ENCODE measurements at places on chromosomes 7 and 10. TPM values are rescaled to one million over a fixed set of nuclear protein-coding genes. Genes with fewer than 3 reads are reported as not detected.

- no peak for DNase-seq
Measured at GRCh38 chr7:148474481-148475025, 116.0 kb upstream of the C7orf33 start.

DNA sequence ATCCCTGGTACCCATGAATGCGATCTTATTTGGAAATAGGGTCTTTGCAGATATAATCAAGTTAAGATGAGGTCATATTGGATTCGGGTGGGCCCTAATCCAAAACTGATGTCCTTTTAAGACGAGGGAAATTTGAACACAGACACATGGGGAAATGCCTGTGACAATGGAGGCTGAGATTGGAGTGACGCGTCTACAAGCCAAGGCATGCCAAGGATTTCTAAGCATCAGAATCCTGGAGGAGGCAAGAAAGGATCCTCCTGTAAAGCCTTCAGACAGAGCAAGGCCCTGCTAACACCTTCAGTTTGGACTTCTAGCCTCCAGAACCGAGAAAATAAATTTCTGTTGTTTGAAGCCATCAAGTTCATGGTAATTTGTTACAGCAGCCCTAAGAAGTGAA, 18.5 kb downstream of the PARP12 start:
- DNase-seq = no peak

GRCh38 chr10:116827214-116827671, 22.1 kb upstream of the ENO4 start:
- DNase-seq = no peak

DNA sequence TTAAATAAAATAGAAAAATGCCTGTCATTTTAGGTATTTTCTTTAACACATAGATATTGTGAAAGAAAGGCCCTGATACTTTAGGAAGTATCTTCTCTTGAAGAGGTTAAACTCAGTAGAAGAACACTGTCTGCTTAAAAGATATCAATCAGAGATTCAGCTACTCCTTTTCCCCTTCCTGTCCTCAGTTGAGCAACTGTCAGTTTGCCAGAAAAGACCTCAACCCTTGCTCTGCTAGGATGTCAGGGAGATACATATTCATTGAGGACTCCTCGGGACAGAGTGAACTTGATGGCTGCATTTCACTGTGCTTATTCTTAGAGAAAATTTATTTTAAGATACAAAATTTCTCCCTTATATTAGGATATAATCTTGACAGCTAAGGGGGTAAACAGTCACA, 173.6 kb upstream of the CACNA2D1 start:
- DNase-seq = no peak

DNA sequence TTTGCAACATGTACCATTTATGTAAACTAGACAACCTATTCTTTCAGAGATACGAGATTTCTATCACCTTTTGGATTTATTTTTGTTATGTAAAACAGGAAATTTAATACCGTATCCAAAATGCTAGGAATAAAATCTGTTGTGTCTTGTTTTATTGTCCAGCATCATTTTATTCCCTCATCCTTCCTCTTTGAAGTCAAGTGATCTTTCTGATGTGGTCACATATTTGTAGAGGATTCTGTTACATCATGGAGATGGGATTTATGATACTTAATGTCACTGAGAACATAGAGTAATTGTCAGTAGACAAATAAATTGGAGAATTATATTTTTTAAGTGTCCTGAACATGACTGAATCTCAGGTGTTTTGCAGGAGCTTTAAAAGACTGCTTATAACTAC, 64.7 kb downstream of the ZNF277 start:
- no peak for DNase-seq

DNA sequence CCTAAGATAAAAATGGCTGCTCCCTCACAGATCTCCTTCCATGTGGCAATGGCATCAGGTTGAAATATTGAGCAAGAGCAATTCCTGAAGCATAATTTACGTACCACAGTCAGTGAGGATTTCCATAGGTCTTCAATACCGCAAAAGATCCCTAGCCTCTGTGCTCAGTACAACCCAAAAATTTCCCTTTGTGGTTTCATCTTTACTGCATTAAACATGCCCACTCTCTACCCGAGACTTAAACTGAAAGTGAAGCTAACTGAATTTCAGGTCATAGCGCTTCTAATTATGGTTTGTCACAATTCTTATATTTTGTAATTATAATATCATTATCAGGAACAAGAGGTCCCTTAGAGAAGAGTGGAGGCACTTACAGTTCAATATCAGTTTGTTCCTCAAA, 1071.1 kb downstream of the XPNPEP1 start:
- DNase-seq = no peak

GRCh38 chr7:457814-458510, 61.7 kb downstream of the PDGFA start:
- DNase-seq = peak; percentile 40

DNA sequence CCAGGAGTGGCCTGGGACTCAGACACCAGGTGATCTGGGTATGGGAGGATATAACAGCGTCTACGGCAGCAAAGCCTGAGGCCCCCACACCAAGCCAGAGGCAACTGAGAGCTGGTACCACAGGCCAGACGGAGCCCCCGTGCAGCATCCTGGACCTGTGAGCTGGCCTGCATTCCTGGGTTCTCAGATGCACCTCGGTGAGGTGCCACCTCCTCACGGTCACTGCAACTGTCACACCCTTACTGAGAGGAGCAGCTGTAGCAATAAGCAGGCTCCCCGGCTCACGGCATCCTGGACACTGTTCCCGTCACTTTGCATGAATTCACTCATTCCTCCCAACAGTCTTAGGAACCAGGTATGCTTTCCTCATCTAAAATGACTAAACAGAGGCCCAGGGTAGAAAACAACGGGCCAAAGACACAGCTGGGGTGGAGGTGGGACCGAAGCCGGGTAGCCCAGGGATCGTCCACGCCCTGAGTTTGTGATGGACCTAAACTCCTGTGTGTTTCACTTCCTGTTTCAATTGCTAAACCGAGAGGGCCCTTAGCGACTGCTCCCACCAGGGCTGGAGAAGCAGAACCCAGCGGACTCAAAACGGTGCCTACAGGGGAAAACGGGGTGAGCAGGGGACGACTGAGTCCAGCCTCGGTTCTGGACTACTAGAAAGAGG, 98.7 kb downstream of the CTBP2 start:
- DNase-seq = no peak

DNA sequence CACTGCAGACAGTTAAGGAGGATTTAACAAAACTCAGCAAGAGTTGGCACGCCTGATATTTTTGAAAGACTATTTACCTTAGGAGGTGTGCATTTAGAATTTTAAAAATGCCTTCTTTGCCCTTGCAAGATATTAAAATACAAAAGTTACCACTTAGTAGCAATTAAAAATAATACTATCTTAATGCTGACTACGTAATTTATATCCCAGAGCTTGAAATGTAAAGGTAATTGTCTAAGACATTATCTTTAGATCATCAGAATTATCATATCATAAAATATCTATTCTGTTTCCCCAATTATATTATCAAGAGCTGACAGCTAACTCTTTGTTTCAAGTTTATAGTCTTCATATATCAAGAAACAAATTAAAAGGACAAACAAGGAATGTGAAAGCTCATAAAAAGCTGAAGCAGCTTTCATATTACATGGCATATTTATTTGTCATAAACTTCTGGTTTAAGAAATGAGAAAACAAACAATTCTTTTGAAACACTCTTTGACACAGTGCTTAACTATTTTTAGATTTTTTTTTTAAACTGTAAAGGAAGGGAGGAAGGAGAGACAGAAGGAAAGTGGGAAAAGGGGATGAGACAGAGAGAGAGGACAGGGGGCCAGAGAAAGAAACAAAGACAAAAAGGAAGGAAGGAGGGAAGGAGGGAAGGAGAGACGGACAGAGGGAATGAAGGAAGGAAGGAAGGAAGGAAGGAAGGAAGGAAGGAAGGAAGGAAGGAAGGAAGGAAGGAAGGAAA, 73.5 kb downstream of the RTKN2 start:
- no peak for DNase-seq

- peak; percentile 80 for DNase-seq
Measured at GRCh38 chr7:30135301-30136116, 723 bp downstream of the MTURN start.

- no peak for DNase-seq
Measured at GRCh38 chr7:94588075-94588474, 67.9 kb downstream of the SGCE start.

DNA sequence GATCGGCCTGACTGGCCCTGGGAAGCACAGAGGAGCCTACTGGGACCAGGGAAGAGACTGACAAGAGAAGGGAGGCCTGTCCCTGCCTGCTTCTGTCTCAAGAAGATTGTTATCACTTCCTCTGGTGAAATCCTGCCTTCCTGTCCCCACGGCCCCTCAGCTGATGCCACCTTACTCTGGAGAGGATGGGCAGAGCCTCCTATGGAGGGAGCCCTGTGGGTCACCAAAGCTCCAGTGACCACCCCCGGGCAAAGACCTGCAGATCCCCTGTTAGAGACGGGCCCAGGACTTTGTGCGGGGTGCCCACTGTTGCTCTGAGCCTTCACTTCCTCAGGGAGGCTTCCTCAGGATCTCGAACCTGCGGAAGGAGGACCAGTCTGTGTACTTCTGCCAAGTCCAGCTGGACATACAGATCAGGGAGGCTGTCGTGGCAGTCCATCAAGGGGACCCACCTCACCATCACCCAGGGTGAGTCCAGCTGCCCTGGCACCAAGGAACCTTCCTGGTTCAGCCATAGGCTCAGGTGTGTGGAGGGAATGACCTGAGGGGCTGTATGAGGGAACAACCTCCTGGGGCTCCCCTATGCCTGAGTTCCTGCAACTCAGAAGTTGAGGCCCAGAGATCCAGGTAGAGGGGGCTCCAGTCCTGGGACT, 1.4 kb upstream of the PILRB start:
- peak; percentile 64 for DNase-seq

DNA sequence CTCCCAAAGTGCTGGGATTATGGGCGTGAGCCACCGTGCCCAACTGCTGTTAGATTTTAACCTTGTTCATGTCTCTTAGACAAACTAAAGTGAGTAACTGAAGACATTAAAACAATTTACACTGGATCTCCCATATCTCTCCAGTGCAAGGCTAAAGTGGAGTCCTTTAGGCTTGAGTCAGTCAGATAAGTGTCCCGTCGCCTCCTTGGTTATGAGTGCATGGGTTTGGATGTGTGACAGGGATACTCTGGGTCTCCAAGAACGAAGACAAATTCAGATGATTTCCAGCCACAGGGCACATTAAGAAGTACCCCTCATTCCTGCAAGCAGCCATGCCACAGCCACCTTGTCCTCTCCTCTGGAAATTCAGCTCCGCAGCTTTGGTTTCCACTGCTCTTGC, 66.1 kb upstream of the PDZD8 start:
- no peak for DNase-seq

DNA sequence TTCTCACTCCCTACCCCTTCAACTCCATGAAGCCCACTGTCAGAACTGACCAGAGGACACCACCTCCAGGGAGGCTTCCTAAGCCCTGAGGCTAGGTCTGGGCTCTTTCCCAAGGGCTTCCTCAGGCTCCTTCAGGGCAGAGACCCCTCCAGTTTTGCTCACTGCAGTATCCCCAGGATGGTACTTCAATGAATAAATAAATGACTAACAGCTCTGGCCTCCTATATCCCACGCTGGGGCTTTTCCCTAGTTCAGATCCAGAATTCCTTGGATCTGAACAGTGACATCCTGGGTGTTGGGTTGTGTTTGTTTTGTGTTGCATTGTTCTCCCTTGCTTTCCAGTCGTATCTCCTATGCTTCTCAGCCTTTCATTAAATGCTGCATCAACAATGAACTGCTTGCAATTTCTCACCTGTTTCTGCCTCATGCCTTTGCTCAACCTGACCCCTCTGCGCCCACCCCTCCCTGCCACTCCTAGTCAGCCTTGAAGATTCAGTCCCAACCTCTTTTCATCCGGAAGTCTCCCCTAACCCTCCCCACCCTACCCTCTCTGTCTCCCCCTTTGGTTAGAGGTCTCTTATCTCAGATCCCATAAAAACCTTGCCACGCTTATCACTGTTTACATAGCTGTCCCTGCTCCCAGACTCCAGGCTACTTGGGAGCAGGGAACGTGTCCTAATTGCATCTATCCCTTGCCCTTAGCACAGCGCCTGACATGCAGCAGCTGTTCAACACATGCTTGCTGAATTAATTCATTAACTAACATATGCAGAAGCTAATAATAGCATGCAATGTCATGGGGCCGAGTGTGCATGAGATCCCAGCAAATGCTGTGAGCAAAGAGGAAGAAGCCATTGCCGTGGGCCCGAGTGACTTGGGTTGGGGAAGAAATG, 41.7 kb downstream of the PPP1R3C start:
- no peak for DNase-seq

GRCh38 chr10:63708421-63708820, 187.2 kb downstream of the REEP3 start:
- DNase-seq = no peak

GRCh38 chr10:124296813-124297788, 121.6 kb downstream of the OAT start:
- DNase-seq = no peak

DNA sequence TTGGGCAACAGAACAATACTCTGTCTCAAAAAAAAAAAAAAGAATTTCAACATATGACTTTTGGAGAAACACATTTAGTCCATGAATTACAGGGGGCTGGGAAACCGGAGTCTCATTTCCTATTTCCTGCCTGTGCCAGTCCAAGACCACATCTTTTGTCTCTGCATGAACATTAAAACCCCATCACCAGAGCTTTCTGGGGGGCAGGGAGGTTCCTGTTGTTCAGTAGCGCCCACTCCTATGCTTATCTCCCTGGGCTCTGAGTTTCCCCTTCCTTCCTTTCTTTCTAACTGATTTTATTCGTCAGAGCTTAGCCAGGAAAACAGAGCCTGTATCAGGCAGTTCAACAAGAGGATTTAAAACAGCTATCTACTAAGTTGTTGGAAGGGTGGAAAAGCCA, 119.3 kb downstream of the CALN1 start:
- no peak for DNase-seq

- no peak for DNase-seq
Measured at GRCh38 chr7:51054231-51054630, 262.4 kb downstream of the COBL start.

- no peak for DNase-seq
Measured at GRCh38 chr7:73489976-73490375, 32.1 kb downstream of the BAZ1B start.

The CHST15 gene
- total RNA-seq = 39.9 TPM

The PIP gene
- total RNA-seq = not detected

The ADIRF gene
- 520 TPM for total RNA-seq

The OIT3 gene
- 0.15 TPM for total RNA-seq

The PRSS37 gene
- not detected for total RNA-seq

The FAM149B1 gene
- total RNA-seq = 22.7 TPM

The HOXA10 gene
- total RNA-seq = 1.5 TPM

The PRR15 gene
- total RNA-seq = 1.1 TPM

The RPEL1 gene
- not detected for total RNA-seq

The CFAP69 gene
- 15.8 TPM for total RNA-seq

The BRAF gene
- total RNA-seq = 55.5 TPM

The C7orf25 gene
- 5.0 TPM for total RNA-seq

The CLCN1 gene
- total RNA-seq = not detected

The NEBL gene
- 2.8 TPM for total RNA-seq

The MOGAT3 gene
- total RNA-seq = not detected

Data from aorta (tissue), 5 donors.